ENCODE measurements at places on chromosomes 12 and 14. TPM values are rescaled to one million over a fixed set of nuclear protein-coding genes. Genes with fewer than 3 reads are reported as not detected.

GRCh38 chr14:67410313-67410712 lies 1.7 kb downstream of the PLEK2 start:
- no peak for DNase-seq

GRCh38 chr14:26289891-26290486 lies 307.8 kb downstream of the NOVA1 start:
- DNase-seq: no peak

DNA sequence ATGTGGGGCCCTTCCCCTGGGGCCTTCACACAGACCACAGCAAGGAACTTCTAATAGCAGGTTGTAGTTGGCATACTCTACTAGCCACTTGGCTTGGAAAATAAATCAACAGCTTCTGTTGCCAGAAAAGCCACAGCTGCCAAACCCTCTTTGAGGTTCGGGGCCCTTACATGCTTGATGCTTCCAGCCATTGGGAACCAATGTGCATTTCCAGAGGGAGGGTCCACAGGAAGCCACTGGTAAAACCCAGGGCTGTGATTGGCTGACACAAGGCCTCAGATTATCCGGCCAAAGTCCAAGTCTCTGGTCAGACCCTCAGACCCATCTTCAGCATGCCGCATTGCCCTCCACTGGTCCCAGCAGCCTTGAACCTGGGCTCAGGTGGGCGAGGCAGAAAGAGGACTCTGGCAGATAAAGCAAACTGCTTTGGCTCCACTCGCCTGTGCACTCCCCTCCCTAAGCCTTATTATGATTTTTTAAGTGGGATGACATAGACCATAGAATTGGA lies 214.4 kb downstream of the BCL11B start:
- no peak for DNase-seq

- no peak for DNase-seq
These were observed 8.4 kb downstream of the ADSS1 start for GRCh38 chr14:104732355-104732804.

DNA sequence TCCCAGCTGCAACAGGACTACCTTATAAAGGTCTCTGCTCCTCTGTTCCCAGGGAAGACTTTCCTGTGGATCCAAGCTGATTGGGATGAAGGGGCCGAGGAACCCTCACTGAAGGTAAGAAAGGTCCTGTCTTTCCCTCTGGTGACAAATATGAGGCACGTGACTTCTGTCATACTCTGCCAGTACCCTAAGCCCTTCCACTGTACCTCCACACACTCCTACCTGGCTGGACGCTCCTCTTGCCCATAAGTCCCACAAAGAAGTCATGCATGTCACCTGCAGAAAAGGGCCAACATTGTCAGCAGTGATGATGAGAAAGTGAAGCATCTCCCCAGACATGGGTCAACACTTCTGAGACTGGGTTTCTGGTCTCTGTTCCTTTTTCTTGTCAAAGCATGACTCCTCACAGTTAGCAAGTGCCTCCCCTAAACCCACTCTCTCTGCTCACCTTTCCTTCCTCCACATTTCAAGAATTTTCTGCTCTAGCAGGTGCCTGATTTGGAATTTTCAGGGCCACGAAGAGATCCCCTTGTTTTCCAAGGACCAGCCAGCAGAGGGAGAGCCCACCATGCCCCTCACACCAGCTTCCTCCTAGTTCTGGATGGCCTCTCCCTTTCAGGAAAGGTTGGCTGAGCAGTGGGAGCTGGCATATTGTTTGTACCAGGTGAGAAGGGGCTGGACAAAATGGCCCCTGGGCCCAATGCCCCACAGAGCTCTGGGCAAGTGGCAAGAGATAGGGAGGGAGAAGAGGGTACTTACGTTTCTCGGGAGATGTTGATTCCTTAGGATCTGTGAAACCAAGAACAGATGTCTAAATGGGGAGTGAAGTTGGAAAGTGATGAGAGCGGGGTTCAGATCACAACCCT lies 3.5 kb downstream of the TAC3 start:
- no peak for DNase-seq

DNA sequence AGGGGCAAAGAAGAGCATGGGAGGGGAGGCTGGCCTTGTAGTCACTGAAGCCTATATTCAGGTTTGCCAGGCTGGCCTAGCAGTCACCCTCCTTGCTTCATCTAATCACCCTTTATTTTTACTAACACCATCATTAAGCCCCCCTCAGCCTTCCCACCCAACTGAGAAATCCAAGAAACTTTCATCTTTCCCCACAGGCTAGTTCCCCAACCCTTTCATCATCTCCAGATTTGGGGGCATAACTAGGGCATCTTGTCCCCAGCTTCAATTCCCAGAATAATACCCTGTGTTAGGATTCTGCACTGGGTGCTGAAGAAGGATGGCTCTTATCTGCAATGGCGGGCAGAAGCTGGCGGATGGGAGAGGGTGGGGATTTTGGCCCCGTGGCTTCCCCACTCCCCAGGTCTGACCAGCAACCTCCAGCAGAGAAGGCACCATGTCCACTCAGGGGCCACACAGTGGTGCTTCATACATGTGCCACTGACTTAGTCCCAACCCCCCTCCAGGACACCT lies 6.9 kb downstream of the PCK2 start:
- no peak for DNase-seq

- no peak for DNase-seq
These were observed 124.4 kb downstream of the DAD1 start for GRCh38 chr14:22464422-22465142.

DNA sequence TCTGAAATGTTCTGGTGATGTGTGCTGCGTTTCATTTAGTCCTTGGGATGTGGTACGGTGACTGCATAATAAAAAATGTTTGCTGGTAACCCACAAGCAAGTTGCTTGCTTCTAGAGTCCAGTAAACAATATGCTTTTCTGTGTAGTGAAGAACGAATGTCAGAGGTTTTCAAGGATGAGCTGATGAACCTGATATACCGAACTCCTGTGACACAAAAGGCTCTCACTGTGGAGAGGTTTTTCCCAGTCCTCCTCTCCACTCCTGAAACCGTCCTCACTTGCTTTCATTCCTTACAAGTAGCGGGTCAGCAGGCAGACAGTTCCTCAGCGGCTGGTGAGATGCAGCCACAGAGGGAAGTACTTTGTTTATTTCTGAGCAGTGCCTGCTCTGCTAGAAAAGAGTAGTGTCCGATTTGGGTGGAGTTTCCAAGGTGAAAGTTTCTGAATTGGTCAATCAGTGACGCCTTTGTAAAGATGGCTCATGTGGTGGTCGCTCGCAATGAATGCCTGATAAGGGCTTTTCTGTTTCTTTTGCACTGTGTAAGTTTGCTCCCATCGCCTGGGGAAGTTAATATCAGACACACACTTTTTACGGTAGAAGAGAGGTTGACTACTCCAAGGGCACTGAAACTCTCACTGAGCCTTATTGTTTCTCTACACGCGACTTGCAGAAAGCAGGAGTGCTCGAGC lies 3.0 kb downstream of the ETV6 start:
- no peak for DNase-seq

DNA sequence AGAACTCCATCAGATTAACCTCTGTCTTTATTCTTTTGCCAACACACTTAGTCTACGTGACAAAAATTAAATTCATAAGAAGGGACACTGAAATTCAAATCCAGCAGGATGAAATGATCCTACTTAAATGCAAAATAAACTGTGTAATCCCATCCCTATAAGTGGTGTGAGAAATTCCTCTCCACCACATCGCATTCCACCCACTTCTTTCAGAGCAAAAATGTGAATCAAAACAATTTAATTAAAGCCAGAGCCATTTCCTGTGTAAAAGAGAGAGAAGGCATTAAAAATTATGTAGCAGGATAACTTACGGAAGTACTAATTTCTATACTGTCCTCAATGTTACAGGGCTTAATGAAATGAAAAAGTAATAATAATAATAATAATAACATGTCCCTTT lies 844.3 kb downstream of the GALC start:
- DNase-seq: no peak

DNA sequence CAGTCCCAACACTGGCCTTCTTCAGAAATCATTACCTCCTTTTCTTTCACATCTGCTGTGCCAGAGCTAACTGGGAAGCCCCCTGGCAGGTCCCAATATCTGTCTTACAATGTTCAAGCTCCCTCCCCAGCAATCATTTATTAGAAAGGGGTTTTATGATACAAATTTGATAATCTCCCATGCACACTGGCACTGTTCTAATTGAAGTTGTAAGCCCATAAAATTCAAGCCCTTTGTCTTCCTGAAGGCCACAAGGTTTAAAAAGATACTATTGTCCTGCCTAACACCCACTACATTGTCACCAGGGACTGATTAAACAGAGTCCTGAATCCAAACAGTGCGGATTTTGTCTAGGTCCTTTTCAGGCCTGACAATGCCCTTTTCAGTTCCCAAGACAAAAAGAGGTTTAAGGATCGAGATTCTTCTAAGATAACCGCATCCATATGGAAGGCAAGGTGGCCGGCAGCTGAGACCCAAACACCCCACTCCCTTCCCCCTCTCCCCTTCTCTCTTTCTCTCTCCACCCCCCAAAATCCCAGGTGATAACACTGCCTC lies 3.3 kb downstream of the NKX2-8 start:
- DNase-seq: no peak

GRCh38 chr14:22630066-22630465 lies 14.1 kb downstream of the OR6J1 start:
- no peak for DNase-seq

- DNase-seq: no peak
These were observed 660.9 kb upstream of the LMO3 start for GRCh38 chr12:17266856-17267255.

DNA sequence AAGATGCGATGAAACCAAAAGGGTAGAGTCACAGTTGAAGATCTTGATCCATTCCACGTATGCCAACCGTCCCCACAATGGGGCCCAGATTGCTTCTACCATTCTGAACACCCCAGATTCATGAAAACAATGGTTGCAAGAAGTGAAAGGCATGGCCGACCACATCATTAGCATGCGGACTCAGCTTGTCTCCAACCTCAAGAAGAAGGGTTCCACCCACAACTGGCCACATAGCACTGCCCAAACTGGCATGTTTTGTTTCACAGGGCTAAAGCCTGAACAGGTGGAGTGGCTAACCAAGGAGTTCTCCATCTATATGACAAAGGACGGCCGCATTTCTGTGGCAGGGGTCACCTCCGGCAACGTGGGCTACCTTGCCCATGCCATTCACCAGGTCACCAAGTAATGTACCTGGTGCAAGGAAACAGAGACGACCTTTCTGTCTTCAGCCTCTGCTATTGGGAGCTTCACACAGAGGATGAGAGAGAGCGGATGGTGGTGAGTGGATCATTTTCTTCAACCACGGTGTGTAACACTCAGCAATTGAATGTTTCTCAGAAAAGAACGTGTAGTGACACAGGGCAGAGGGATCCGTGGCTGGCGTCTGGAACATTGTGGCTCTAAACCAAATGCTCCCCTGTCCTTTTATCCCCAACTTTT lies 26.8 kb upstream of the CLEC2D start:
- DNase-seq: no peak

- DNase-seq: no peak
These were observed 27.3 kb downstream of the CKAP4 start for GRCh38 chr12:106220536-106220935.

DNA sequence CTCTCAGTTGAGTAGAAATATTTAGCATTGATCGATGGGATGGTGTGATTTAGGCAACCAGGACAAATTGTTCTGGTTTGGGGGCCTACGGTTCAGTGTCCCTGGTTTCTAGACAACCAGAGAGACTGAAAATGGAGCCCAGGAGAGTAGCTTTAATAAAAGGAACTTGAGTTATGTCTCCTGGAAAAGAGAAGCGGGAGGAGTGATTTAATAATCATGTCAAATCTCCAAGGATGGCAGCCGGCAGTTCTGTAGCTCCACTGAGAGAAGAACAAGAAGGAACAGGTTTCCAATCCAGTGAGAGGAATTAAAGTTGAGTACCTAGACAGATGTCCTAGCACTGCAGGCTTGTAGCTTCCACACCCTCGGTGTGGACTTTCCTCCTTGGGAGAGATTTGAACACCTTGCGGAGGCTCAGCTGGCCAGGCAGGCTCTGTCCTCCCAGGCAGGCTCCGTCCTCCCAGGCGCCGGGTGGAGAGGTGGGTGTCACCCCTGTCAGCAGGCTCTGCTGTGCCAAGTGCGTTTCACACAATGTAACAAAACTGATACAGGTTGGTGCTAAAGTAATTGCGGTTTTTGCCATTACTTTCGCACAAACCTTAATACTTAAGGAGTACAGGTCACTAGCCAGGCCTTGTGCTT lies 45.9 kb downstream of the SLC6A12 start:
- no peak for DNase-seq

DNA sequence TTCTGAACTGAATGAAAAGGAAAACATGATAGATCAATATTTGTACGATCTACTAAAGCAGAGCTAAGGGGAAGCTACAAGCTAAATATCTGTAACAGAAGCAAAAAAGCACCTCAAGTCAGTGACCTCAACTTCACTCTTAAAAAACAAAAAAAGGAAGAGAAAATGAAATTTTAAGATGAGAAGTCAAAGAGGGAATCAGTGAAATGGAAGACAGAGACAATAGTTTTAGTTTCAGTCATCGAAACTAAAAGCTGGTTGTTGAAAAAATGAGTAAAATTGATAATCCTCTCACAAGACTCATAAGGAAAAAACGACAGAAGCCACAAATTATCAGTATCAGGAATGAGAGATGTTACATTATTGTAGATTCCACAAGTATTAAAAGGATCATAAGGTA lies 11.9 kb upstream of the SLC2A13 start:
- no peak for DNase-seq

GRCh38 chr12:62164036-62164435 lies 96.2 kb upstream of the USP15 start:
- DNase-seq: no peak

DNA sequence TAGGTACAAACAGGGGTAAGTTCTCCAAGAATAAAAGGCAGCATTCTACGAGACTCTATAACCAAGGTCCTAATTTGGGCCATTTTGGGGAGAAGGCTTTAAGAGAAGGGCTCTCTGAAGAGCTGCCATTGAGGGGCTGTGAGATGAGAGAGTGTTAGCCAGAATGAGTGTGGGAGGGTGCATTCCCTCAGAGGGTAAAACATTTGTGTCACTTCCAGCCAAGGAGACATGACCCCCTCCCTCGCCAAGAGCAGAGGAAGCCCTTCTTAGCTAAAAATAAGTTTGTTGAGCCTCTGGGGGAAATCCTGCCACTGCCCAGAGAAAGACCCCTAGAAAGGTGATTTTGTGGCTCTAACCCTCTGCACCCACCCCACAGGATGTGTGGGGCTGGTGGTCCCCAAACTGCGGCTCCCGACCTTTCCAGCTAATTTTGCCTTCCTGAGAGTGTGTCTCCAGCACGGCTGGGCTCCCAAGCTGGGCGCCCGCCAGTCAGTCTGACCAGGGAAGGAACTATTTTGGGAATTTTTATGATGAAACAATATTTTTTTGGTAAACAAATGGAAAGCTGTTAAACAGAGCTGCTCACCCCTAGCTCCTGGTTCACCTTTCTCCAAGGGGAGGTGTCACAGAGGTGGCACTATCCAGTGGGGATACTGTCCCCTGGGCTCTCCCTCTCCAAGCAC lies 65.9 kb upstream of the JDP2 start:
- no peak for DNase-seq

SPIC gene
- total RNA-seq: not detected

FSCB gene
- not detected for total RNA-seq

SERPINA3 gene
- 1.3 TPM for total RNA-seq

PTPRQ gene
- not detected for total RNA-seq

CEBPE gene
- total RNA-seq: not detected

ADAM21 gene
- not detected for total RNA-seq

PGF gene
- total RNA-seq: 8.9 TPM

ACOT6 gene
- not detected for total RNA-seq

SYCP3 gene
- 0.16 TPM for total RNA-seq

VPS37B gene
- total RNA-seq: 24.0 TPM

RPGRIP1 gene
- total RNA-seq: 0.12 TPM

ZC3H14 gene
- total RNA-seq: 77.6 TPM

TRPV4 gene
- not detected for total RNA-seq

CDH24 gene
- 7.9 TPM for total RNA-seq

MON2 gene
- 30.7 TPM for total RNA-seq

NEUROD4 gene
- not detected for total RNA-seq

LTB4R gene
- total RNA-seq: 7.3 TPM

All from Caco-2 (cell line).